ENCODE measurements at places on chromosomes 7 and 10.

DNA sequence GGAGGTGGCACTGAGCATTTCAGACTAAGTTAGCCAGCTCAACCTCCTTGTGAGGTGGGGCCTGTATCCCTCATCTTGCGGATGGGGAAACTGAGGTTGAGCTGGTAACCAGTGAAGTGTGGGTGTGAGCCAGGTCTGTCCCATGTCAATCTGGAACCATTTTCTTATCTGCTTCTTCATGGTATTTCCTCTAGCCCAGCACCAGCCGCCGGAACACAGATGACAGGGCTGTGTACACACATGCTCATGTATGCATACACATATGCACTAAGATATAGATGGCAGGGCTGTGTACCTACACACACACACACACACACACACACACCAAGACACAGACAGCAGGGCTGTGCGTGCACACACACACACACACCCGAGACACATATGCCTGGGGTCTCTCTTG lies 18.5 kb downstream of the RAMP3 start:
- DNase-seq = no peak

DNA sequence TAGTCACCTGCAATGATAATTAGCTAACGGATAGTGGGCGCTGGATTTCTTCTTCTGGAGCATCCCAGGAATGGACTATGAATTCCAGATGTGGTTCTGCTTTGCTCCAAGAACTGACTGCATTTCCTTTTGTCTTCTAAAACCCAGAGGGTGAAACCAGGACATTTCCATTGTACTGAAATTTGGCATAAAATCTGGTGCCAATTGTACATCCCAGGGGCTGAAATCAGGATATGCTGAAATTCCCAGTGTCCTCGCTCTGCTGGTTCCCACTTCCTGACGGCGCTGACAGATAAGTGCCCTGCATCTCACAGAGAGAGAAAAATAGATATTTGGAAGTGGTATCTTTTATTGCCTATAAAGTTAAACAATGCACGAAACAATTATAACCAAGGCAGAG lies 31.9 kb downstream of the RBM20 start:
- no peak for DNase-seq

DNA sequence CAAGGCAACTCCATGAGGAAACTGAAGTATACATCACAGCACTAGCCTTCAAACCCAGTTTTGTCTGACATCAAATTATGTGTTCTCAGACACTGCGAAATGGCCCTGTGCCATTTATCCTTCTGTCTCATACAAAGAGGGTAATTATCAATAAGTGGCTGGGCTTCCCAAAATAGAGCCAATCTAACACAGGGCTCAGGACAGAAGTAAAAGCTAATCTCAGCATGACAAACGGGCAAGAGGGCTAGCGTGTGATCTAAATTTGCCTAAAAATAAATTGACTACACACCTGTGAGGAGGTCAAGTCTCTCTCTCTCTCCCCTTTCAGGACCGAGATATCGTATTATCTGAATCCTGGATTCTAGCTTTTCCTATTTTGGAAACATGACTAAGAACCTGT lies 67.2 kb downstream of the DGKB start:
- DNase-seq = no peak

GRCh38 chr7:90005836-90006235 lies 148.4 kb upstream of the STEAP1 start:
- DNase-seq = no peak

- DNase-seq = no peak
Observed at GRCh38 chr10:118002581-118002980, 44.2 kb downstream of the RAB11FIP2 start.

- no peak for DNase-seq
Observed at GRCh38 chr10:31340343-31340742, 21.3 kb downstream of the ZEB1 start.

DNA sequence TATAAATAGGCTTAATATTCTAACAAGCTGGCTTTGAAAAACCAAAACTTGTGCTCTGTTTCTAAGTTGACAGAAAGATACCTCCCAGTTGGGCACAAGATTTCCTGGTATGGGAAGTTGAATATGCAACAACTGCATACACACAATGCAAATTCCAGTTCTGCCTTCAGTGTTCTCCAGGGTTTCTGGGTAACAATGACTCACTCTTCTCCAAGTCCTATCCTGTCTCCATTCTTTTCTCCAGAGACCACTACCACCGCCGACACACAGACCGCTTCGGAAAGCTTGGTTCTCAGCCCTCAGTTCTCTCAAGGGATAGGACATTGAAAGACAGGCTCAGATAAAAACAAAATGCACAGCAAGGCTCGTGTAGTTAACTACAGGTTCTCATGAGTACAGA lies 12.2 kb downstream of the PDE1C start:
- no peak for DNase-seq

- DNase-seq = no peak
Observed at GRCh38 chr10:110181451-110181850, 26.0 kb upstream of the MXI1 start.

DNA sequence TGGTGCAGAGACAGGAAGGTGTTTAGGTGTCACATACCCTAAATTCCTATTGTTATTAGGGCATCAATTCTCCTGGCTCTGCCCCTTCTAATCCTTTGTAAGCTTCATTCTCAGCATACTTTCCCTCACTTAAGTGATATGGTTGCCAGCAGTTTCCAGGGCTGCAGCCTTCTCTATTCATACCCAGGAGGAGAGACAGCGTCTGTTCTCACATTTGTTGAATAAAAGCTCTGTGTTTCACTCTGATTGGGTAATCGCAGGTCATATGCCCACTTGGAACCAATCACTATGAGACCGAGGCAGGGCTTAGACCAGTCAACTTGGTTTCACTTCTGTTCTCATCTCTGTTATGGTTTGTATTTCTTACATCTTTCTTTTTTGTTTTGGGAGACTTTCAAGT lies 109.6 kb upstream of the MTPN start:
- DNase-seq = no peak

DNA sequence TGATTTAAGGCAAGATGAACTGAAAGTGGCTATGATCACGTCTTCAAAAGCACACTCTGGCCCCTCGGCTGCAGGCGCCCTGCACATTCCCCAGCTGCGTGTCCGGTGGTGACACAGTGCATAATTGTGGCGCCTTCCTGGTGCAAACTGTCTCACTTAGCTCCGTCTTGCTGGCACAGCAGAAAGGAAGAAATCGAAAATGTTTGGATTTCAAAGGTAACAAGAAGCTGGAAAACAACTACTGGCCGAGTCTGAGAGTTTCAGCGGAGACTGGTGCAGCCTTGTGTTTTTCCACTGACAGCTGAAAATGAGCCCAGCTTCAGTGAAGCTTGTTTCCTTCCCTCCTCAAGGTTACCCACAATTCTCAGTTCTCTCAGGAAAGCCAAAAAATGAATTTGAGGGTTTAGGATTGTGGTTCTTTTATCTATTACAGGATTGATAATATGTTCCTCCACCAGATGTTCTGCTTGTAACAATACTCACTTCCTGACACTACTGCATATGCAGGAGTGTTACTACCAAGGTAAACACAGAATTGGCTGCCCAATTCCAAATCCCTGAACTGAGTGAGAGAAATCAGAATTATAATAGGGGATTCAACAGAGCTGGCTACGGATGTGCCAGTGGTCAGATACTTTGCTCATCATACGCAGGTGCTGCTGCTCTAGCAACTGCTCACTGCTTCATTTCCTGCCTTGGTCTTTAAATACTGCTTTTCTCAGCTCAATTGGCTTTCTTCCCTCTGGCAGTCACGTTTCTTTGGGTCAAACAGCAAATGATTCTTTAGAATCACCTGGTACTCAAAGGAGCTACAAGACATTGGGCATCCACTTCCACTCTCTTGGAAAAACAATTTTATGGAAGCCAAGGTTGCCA lies 63.7 kb downstream of the TRUB1 start:
- no peak for DNase-seq

DNA sequence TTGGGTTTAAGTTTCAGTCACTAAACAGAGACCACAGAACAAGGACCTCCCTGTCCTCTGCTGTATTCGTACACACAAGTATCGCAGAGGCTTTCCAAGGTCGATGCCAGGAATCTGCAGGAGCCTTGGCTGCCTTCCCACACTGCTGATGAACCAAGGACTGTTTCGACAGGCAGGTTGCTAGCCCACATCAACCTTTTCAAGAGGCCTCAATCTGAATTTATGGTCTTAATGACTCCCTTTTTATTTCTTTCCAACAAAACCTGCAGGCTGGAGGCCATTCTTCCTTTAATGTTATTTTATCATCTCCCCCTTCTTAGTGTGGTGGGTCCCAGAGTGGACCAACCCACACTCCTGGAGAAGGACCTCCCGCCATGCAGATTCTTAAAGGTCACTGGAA lies 45.6 kb downstream of the JCAD start:
- no peak for DNase-seq

DNA sequence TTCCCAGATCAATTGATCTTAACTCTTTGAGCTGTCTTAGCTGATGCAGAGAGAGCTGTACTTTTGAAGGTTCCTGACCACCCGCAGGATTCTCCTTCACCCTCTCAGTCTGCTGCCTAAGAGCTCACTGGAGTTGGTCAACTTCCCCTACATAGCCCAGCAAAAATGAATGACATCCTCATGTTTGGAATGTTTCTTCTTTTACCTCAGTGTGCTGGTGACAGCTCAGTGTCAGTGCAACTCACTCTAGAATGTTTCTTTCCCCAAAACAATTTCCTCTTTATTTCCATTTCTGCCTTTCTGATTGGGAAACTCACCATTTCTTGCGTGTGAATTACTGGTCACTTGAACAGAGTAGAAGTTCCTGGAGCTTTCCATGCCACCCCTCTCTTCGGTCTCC lies 48.7 kb downstream of the LSMEM1 start:
- no peak for DNase-seq

GRCh38 chr10:132689721-132690360 lies 96.1 kb downstream of the NKX6-2 start:
- DNase-seq = no peak

DNA sequence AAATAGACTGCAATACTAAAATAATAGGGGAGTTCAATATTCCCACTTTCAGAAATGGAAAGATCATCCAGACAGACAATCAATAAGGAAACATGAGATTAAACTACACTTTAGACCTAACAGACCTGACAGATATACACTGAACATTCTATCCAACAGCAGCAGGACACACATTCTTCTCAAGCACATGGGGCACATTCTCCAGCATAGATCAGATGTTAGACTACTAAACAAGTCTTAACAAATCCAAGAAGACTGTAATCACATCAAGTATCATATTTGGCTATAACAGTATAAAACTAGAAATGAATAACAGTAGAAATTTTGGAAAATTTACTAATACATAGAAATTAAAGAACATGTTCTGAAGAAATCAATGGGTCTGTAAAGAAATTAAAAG lies 458.9 kb upstream of the ANKRD30A start:
- no peak for DNase-seq

DNA sequence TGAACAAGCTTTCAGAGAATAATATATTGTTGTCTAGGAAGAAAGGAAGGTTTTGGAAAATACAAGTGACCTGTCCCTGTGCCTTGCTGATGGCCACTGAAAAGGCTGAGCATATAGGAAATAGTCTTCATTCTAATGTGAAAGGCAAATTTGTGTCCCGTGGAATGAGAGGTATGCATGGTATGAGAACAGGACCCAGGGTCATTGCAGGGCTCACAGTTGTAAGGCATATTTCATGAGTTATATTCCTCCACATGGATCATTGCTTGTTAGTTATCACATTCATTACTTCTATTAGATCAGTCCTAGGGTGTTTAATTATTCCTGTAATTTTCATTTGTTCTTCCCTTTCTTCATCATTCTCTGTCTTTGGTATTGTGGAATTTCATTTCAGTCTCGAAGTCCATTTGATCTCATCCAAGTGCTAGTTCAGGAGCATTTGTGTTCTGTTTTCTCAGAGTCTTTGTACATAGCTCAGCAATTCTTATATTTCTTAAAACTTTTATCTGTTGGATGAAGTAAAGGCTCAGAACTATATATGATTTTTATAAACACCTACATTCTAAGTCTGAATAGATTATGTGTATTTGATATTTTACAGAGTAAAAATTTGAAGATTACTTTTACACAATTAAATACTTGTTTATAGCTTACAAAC lies 39.4 kb upstream of the ARHGAP21 start:
- DNase-seq = no peak

DNA sequence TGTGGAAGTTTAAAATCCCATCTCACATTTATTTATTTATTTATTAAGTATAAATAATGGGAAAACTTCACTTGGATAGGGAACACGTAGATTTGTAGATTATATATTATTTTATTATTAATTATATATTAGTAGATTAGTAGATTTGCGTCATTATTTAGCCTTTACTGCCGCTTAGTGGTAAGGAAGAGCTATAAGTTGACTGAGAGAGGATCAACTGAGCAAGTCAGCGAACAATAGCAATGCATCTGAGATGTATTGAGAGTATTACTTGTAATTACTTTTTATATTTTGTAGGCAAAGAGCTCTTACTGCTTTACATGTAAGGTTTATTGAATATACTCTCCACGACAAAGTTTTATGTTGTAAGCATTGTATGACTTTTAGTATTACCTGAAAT lies 244.5 kb upstream of the ANKRD30A start:
- no peak for DNase-seq

DNA sequence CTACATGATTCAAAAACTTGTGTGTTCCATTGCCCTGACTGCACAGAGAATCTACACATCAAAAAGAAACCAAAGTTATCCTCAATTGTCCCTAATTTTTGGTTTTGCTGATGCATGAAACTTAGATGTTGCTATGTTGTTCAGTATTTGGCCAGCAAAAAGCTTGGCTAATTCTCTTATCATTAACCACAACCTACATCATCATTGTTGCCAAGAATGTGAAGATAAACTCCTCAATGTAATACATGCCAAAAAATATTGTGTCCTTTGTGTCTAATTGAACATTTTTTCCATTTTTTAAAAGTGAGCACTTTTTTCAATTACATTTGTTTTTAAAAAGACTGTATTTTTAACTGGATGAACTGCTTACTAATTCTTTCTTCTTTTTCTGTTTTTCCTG lies 268.0 kb upstream of the SEMA3D start:
- DNase-seq = no peak

- DNase-seq = no peak
Observed at GRCh38 chr10:129965959-129966358, 1.9 kb upstream of the EBF3 start.

- no peak for DNase-seq
Observed at GRCh38 chr7:106944035-106944665, 79.1 kb downstream of the PIK3CG start.

DNA sequence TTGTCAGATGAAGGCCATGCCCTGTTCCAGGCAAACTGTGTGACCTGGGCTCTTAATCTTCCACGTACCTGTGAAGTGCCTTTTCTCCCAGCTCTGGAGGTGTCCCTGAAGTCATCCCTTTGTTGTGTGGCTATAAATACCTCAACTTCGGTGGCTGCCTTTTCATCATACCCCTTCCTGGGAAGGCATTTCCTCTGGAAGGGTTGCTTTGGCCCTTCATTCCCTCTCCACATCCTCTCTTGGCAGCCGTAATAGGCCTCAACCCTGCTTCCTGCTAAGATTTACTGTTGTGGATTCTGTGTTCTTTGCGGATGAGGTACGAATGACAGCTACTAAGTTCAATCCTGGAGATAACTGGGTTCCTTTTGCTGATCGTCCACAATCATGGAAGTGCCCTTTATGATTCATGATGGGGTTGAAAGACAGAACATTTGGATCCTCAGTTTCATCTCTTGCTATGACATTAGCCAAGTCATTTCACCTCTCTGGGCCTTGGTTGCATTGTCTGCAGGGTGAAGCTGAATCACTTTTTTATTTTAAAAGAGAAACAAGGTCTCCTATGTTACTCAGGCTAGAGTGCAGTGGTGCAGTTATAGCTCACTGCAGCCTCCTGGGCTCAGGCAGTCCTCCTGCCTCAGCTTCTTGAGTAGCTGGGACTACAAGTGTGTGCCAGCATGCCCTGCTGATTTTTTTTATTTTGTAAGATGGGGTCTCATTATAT lies 23.6 kb downstream of the FKBP6 start:
- DNase-seq = no peak

GRCh38 chr10:96536129-96536528 lies 22.4 kb upstream of the TLL2 start:
- DNase-seq = no peak

Measured in T-helper 9 cell (primary cell).